ENCODE measurements at places on chromosomes 1 and 21.

DNA sequence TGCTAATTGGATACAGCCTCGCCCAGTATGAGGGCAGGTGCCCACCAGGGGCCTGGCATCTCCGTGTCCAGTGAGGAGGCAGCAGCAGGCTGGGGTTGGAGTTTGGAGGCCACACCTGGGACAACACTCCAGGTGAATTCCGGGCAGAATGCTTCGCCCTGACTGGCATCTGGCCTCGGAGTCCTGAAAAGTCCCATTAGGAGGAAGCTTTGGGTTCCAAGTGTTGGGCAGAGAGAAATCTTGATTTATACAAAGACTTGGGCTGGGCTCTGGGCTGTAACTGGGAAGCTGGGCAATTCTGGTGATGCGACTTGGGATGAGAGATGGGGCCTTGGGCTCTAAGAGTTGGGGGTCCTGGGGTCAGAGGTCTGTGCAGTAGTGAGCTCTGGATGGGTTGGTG, 48.1 kb upstream of the CSF3R start:
- DNase-seq = no peak

DNA sequence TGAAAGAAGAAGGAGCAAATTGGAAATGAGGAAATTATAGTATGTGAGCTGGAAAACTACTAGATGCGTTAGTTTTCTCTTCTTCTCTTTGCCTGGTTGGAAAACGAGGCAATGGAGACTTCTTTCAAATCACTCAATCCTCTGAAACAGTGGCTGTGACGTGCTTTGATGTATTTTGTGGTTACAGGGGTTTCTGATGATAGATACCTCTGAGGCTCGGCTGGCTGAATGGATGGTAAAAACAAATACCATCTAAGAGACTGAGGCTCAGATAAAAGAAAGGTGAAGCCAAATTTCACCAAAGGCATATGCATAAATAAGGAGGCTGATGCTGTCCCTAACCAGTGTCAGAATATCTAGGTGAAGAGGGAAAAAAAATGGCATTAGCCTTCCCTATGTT, 15.1 kb downstream of the MAB21L3 start:
- DNase-seq = no peak

- no peak for DNase-seq
Observed at GRCh38 chr1:74478979-74479378, 33.4 kb downstream of the LRRC53 start.

- DNase-seq = peak; percentile 15
Observed at GRCh38 chr1:157137408-157138219, 581 bp downstream of the ETV3 start.

- DNase-seq = no peak
Observed at GRCh38 chr1:33384040-33384812, 46.7 kb downstream of the PHC2 start.

- DNase-seq = no peak
Observed at GRCh38 chr1:182770232-182770631, 19.3 kb upstream of the NPL start.

- no peak for DNase-seq
Observed at GRCh38 chr1:103941086-103941485, 191.4 kb downstream of the AMY1C start.

- no peak for DNase-seq
Observed at GRCh38 chr1:196677781-196678509, 26.1 kb downstream of the CFH start.

- no peak for DNase-seq
Observed at GRCh38 chr1:33137800-33138199, 44.0 kb downstream of the TRIM62 start.

DNA sequence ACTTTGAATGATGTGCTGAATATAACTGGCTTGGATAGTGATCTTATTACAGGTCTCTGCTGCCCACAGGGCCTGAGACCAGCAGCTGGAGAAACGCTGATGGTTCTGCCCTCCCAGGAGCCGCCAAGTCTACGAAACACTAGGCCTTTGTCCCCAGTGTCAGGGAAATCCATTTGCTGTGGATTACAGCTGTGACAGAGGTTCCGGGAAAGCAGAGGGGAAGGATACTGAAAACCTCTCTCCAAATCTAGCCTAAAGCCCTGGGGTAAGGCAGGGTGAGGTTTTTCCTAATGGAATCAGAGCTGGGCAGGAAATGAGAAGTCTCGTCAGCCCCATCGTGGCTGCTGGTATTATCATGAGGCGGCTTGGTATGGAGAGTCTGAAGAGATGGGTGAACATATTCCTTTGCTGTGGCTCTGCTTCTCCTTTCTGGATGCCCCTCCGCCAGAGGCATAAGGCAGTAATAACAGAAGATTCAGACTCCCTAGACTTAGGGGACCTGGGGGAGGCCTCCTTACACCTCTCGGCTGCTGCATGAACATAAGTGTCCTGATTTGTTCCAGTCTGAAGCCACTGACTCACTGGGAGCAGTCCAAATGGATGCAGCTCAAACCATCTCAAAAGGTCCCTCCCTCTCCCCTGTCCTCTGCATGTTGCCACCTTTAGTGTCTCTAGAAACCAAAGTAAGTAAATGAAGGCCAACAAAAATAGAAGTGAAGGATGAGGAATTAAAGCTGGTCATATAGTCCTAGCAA, 48.1 kb downstream of the PHC2 start:
- DNase-seq = no peak

- no peak for DNase-seq
Observed at GRCh38 chr1:183302452-183303322, 115.5 kb downstream of the NMNAT2 start.

GRCh38 chr1:184388971-184389370, 2.1 kb downstream of the C1orf21 start:
- DNase-seq = no peak

DNA sequence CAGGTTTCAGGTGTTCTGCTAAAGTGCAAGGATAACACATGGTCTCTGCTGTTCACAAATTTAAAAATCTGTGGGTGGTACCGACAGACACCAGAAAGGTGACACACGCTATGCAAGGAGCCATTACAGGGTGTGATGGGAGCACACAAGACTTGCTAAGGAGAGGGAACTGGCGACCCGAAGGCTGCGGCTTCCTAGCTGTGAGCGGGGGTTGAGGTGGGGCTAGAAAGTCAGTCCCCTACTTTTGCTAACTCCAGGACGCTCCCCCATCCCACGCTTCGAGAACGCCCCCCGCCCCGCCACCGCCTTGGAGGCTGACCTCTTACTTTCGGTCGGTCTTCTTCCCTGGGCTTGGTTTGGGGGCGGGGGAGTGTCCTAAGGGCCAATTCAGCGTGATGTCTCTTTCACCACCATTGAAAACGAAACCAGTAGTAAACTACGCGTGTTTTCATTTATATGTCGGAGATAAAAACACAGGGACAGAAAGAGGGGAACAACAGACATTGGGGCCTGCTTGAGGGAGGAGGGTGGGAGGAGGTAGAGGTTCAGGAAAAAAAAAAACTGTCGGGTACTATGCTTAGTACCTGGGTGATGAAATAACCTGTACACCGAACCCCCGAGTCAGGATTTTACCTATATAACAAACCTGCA, 1.1 kb downstream of the CKS1B start:
- no peak for DNase-seq

DNA sequence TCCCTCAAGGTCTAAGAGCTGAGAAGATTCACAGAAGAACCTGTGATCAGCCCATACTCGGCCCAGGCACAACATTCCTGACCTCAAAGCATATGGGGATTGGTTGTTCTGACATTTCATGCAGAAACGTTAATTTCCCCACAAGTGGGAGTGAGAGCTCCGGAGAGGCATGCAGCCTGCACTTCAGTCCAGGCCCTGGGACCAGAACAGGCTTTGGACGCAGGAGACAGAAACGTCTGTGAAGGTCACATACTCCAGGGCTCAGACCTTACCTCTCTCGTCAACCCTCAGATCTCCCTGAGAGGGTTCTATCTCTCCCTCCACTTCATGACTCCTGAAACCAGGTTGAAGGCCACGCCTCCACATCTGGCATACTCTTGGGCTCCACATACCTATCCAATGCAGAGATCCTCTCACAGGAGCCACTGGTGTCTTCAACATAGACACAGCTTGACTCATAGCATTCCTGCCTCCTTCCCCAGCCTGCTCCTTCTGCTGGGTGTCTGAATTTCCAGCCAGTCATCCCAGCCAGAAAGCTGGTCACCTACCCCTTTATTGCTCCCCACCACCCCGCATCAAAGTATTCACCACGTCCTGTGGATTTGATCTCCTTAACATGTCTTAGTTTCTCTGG, 149.2 kb downstream of the OMA1 start:
- DNase-seq = no peak

- DNase-seq = no peak
Observed at GRCh38 chr1:244085891-244086290, 34.8 kb downstream of the ZBTB18 start.

DNA sequence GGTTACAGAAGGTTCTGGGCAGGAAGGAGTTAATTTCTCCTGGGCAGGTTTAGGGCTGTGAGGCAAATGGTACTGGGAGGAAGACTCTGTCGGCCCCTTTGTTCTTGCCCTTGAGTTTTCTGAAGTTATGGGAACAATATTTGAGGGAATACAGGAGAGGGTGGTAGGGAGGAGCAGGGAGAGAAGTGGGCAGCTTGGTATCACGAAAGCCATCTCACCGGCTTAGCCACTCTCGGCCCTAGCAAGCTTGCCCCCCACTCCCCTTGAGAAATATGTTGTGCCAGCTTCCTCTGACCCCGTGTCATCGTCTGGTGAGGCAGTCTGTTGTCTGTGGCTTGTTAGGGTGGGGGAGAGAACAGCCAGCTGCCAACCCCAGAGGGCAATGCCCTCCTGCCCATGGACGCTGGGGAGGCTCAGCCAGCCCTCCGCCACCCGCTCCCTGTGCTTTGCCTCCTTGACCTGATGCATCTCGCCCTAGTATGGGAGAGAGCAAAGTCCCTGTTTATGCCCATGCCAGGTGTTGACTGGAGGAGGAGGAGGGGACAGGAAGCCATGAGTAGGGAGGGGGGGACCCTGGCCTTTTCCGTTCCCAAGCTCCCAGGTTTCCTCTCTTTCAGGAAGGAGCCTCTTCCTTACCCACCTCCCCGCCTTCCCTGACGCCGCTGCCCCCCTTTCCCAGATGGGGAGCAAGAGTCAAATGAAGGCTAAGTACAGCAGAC, 1.2 kb downstream of the EFNA1 start:
- no peak for DNase-seq

GRCh38 chr1:66445492-66446181, 88.3 kb upstream of the SGIP1 start:
- DNase-seq = peak; percentile 65

DNA sequence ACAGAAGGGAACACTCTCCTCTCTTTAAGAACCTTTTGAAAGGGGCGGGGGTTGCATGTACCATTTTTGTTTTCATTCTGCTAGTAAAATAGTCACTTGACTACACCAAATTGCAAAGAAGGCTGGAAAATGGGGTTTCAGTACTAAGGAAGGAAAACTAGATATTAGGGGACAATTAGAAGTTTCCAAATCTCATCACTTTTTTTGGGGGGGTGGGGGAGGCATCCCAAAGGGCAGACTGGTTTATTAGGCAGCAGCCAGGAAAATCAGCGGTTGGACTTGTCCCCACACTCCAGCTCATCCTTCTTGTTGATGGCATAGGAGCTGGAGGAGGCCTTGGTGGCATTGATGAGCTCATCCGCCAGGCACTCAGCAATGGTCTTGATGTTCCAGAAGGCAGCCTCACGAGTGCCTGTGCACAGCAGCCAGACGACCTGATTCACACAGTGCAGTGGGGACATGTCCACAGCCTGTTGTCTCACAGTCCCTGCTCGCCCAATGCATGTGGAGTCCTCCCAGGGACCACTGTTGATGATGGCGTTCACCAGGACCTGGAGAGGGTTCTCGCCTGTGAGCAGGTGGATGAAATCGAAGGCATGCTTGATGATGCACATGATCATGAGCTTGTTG, 1.7 kb upstream of the TMEM50B start:
- DNase-seq = no peak

DNA sequence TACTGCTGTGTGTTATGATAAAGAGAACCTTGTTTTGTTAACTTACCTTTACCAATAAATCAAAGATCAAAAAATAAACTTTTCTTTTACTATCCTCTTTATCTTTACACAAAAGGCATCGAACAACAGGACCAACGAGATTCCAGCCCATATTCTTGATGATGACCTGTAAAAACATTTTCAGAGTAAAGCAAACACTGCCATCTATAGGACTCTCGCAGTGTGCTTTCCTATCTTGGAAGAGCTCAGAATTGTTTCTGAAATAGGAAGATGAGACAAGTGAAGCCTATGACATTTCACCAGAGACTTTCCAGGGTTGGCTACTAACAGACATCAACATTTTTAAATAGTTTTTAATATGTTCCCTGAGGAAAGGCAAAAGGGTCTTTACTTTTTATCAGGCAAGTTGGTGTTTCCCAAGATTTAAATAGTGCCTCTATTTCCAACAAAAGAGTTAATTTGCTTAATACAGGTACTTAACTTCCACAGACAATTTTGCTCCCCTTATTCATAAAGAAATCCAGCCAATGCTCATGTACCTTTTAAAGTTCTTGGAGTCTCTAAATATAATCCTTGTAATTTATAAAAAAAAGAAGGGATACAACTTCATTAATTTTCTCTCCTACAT, 7.3 kb downstream of the GLMN start:
- no peak for DNase-seq

DNA sequence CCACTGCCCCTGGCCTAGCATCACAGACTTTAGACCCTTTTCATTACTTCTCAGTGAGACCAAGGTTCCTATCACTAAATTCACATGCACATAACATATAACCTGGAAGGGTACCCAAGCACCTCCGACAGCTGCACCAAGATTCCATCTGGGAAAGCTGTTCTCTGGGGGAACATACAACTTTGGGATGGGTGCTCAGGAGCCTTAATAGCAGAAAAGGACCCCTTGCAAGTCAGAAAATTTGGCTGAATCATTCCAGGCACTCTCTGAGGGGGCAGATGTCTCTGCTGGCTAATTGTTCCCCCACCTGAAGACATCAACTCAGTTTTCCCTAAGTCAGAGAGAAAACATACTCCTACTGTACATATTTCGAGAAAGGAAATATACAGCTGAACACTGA, 41.3 kb upstream of the PSEN2 start:
- DNase-seq = no peak

DNA sequence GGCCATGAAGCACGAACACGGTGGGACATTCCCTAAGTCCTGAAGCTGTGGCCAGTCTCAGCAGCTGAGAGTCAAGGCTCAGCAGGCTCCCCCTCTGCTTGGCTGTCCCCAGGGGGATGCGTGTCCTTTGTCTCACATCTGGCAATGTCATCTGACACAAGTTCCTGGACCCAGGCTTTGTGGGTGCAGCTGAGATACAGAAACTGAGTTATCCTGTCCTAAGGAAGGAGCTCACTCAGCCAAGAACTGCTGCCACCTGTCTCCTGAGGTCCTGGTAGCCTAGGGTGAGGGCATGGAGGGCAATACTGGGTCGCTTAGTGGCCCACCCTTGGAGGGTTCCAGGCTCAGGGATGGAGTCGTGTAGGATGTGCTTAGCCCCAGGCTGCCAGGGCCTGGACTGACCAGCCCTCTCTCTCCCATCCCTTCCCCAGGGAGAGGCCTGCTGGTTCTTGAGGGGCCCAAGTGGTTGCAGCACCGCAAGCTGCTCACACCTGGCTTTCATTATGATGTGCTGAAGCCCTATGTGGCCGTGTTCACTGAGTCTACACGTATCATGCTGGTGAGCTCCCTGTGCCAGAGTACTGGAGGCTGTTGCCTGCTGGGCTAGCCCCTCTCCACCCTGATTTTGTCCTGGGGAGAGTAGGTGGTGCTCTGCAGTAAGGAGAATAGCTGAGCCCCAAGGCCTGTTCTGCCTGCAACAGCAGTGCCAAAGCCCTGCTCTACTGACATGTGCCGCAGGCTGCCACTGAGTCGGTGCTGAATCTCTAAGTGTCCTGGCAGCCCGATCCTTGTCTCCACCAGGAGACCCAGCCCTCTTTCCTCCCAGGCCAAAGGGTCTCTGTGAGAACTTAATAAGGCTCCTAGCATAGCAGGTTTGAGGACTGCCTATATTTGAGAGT, 13.5 kb downstream of the CYP4B1 start:
- no peak for DNase-seq
